ENCODE measurements at places on chromosomes 5 and 9.

- DNase-seq = no peak
These were observed 681 bp downstream of the PPWD1 start for GRCh38 chr5:65563777-65564176.

- DNase-seq = no peak
These were observed 11.7 kb downstream of the VCP start for GRCh38 chr9:35060548-35061207.

GRCh38 chr5:120358949-120359348, 105.2 kb upstream of the PRR16 start:
- DNase-seq = no peak

DNA sequence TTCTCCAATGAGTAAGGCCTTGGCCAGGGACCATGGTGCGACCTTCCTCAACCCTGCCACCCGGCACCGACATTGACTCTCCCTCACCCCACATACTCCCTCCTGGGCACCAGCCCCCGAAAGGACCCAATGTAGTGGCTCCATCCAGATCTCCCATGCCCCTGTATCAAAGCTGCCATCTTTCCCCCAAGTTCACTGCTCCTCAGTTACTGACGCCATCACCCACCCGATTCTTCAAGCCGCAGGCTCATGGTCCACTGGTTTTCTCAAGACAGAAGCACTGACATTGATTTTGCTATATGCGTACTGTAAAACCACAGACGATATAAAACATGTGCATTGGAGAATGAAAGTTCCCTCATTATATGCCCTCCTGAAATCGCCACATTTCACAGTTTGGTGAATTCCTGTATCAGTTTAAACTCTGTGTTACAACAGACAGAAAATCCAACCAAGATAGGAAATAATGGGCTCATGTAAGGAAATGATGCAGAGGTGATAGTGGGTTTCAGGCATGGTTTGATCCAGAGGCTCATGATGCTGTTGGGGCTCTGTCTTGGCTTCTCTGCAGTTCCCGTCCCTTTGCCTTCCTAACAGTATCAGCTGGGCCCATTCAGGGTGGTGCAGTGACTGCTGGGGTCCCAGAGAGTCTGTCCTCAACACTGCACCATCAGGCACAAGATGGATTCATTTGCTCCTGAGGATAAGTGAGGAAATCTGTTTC, 207.3 kb upstream of the IER5L start:
- no peak for DNase-seq

DNA sequence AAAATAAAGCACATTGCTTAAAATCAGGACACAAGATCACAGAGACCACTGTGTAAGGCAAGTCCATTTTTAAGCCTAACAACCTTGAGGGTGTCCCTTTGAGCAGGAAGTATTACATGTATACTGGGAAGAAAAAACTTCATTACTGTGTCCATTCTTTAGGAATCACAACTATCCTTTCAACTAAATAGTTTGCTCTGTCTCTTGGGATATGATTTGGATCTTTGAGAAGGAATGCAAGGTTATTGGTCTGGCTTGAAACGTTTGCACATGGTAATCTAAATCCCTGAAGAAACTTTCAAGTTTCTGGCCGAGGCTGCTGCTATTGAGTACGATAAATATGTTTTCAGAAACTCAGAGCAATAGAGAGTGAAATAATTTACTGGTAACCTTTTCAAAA, 923.0 kb upstream of the SEMA6A start:
- DNase-seq = no peak

- DNase-seq = no peak
These were observed 132.1 kb downstream of the FOCAD start for GRCh38 chr9:20815923-20816703.

DNA sequence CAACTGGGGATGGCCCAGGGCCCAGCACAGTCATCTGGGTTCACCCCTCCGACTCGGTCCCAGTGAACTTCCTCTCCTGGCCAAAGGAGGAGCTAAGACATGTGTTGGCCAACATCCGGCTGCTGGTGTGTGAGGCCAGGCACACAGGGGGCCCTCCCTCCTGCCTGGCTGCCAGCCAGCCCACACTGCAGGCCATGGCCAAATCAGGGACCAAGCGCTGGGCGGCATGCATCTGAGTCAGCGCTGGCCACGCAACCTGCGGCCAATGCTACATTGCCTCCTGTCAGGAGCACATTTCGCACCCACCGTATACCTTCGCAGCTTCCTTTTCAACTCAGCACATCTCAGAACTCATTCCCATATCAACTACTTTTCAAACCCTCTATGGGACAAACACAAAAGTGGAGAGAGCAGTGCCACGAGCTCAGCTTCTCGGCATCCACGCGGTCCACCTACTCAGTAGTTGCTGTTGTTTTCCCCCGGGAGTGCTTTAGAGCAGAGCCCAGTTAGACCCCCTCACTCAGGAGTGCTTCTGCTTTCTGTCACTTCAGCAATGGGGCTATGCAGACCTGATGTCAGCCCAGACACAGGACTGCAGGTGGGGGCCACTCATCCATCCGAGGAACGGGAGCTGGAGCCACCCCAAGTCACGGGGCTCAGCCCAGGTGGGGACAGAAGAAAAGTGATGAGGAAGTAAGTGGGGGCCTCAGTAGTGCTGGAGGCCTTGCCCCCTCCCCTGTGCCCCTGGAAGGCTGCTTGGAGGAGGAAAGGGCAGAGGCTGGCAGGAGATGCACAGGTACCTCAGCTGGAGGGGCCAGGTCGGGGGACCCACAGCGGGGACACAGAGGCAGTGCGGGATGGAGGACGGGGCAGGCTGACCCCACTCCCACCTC, 13.9 kb downstream of the NINJ1 start:
- no peak for DNase-seq

GRCh38 chr5:63247651-63248050, 669.0 kb downstream of the LRRC70 start:
- no peak for DNase-seq

- DNase-seq = peak; percentile 26
These were observed 49.2 kb downstream of the TIMD4 start for GRCh38 chr5:156913719-156914370.

- peak; percentile 38 for DNase-seq
These were observed 1.9 kb downstream of the N4BP3 start for GRCh38 chr5:178115136-178115813.

DNA sequence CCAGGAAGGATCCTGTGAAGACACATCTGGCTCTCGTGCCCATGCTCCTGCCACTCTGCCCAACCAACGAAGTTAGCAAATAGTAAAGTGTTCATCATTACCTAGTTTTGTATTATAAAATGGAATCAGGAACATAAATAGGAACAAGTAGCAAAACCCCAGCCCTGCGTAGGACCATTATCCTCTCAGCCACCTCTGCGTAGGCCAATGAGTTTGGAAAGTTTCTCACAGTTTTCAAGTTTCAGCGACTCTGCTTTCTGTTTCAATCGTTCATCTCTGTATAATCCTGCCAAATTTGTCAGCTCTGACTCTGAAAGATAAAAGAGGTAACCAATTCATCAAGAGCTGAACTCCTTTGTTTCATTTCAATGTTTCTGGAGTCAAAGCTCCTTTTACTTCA, 10.1 kb upstream of the SPATA24 start:
- no peak for DNase-seq

GRCh38 chr5:113031557-113031956, 55.0 kb downstream of the DCP2 start:
- DNase-seq = no peak

GRCh38 chr5:172162987-172163343, 25.1 kb downstream of the STK10 start:
- no peak for DNase-seq

GRCh38 chr9:34377404-34377746, 677 bp upstream of the MYORG start:
- DNase-seq = no peak

- no peak for DNase-seq
These were observed 41.0 kb upstream of the SLC36A1 start for GRCh38 chr5:151406322-151406947.

GRCh38 chr5:96952974-96953730, 17.3 kb downstream of the LNPEP start:
- no peak for DNase-seq

DNA sequence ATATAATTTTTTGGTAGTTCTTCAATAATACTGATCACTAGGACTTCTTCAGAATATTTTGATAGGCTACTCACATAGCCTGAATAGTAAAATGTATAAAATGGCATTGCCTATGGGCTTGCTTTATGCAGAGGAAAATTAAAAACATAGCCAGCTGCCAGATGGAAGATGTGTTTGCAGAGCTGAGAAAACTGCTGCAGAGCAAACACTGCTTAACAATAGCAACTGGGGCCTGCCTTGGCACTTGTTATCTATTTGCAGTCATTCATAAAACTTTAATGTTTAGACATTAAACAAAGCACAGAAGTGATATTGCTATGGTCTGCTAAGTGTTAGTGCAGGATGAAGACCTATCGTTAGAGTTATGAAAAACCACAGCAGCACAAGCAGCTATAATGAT, 151.5 kb upstream of the SMC2 start:
- no peak for DNase-seq

GRCh38 chr9:119026120-119026519, 343.1 kb downstream of the BRINP1 start:
- DNase-seq = no peak

DNA sequence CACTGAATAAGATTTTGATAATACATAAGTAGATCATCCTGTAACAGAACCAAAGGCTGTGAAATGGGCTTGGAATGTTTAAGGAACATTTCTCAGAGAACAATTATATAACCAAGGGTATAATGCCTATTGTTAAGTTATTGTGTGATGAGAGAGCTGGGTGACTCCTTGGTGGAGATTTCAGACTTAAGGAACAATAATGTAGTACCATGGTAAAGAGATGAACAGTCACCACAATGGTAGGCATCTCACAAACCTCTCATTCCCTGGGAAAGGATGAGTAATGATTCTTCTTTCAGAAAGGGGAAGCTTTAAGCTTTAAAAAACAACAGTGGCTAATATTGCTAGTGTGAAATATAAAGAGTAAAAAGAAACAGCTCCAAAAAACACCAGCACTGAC, 147.4 kb downstream of the TRIM36 start:
- DNase-seq = no peak

DNA sequence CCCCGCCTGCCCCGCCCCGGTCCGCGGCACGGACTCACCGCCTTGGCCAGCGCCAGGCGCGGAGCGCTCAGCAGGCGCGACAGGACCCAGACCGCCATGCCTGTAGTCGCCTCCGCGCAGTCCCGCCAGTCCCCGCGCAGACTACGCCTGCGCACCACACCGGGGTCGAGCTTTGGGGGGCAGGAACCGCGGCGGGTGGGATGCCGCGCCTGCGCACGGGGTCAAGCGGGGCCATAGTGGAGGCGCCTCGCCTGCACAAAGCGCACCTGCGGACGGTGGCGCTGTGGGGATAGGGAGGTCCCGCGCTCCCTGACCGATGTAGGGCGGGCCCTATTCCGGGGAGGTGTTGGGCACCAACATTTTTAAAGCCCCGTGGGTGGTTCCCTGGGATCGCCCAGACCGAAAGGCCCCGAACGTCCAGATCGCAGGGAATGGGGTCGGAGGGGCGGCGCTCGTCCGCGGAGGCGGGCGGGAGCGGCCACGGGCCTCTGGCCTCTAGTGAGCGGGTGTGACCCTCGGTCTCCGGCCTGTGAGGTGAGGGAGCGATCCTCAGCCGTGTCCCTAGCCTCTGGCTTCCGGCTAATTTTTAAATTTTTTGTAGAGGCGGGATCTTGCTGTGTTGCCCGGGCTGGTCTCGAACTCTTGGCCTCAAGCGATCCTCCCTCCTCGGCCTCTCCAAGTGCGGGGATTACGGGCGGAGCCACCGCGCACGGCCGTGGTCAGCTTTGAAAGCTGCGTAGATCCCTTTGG, 70.8 kb upstream of the LPCAT1 start:
- DNase-seq = peak; percentile 86
